ENCODE measurements at places on chromosomes 6 and 20. TPM values are rescaled to one million over a fixed set of nuclear protein-coding genes. Genes with fewer than 3 reads are reported as not detected.

GRCh38 chr6:77030929-77031674 is 432.2 kb downstream of the HTR1B start:
- DNase-seq = no peak

The DLK2 gene
- total RNA-seq = 1.2 TPM

The SLC22A16 gene
- total RNA-seq = 0.82 TPM

The LY86 gene
- 10.9 TPM for total RNA-seq

DNA sequence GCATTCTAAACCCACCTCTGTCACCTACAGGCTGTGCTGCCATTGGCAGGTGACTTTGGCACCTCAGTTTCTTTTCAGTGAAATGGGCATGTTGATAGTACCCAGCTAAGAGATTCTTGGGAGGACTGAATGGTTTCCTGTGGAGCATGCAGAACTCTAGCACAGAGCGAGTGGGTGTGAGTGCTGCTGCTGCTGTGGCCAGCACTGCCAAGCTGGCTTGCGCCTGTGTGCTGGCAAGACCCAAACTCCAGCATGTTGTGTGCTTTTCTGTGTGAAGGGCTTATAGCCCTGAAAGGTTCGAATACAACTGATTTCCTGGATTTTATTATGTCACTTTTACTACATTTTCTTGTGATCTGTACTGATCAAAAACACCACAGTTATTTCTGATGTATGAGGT is 78.1 kb upstream of the KIF25 start:
- no peak for DNase-seq

DNA sequence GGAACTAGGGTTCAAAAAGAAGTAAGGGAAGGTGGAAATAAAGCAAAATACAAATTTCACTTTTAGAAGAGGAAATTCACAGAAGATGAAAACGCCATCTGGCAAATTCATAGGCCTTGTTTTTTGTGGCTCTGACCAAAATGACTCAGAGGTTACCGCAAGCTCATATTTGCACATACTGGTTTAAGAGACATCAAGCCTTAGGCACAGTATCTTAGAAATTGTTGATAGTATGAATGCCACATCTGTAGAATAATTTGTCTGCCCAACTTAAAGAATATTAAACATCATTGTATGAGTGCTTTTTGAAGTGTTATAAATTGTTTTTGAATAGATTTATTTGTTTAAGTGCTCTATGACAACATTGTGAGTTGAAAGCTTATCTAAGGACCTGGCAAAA is 10.6 kb downstream of the TAAR1 start:
- DNase-seq = no peak

The SAPCD1 gene
- not detected for total RNA-seq

DNA sequence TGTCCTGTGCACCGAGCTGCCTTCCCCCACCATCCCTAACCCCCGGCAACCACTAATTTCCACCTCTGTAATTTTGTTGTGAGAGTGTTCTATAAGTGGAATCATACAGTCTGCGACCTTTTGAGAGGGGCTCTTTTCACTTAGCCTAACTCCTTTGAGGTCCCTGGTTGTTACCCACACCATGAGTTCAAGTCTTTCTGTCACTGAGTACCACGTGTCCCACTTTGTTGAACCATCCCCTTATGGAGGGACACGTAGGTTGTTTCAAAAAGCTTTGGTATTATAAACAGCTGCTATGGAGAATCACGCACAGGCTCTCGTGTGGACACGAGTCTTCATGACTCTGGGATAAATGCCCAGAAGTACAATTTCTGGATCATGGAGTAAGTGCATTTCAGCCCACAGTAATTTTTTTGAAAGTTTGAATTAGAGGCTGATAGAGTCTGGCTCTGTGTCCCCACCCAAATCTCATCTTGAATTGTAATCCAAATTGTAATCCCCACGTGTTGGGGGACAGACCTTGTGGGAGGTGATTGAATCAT is 9.5 kb downstream of the FAM209B start:
- no peak for DNase-seq

DNA sequence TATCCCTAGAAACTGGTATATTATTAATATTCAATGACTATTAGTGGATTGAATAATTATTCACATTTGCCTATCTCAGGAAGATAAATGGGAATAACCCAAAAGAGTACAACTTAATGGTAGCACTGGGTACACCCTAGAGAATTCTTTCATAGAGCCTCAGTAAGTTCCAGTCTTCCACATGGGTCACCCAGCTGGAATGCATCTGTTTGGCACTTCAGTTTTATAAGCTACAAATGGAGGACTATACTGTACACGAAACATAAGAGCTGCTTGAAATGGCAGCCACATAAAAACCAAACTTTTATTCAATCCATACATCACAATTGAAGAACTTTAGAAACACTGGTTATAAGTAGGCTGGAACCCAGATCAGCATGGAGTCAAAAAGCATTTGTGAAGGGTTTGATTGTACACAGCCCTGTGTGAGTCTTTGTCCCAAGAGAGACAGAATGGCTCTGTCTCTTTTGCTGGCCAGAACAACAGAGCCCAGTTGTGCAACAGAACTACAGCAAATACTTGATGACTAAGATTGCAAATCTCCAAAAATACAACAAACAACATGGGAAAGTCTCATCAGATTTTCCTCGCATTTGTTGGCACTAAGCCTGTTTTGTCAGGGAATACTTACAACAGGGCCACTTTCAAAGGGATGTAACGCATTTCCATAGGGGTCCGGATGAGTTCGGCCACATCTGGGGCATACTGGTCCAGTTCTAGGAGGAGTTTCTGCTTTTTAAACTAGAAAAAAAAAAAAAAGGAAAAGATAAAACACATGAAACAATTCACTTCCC is 39.5 kb downstream of the PIGU start:
- no peak for DNase-seq

DNA sequence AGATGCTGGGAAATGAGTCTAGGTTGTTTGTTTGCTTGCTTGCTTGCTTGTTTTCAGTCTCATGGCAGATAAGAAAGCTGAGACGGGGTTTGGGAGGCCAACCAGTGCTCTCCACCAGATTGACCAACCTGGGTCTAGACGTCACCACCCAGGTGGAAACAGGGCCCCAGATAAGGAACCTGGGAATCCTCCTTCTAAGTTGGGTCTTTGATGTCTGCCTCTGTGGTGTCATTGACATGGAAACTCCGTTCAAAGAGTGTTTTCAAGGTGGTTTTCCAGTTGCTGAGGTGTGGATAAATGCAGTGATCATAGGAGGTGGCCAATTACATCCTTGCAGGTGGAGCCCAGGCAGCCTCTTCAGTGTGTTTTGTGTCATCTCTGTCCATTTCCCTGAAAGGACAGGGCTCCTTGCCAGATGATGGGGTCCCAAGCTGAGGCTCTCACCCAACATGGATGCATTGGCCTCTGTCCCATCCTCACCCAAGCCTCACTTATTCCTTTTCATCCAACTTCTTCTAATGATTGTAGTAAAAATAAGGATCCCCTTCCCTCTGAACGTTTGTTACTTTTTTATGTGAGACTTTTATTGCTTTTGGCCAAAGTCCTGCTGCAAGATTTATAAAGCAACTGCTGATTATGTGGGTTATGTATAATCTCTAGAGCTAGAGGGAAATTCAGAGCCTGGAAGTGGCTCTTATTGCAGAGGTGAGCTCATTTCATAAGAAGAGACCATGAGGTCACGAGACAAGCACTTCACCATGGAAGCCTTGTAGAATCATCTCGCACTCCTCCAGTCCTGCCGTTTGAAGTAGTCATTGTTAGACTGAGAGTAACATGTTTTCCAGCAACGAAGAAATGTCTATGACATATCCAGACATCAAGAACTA is 32.0 kb upstream of the SYNDIG1 start:
- no peak for DNase-seq

- DNase-seq = no peak
Measured at GRCh38 chr20:2807019-2807418, 6.6 kb upstream of the CPXM1 start.

The OXT gene
- not detected for total RNA-seq

DNA sequence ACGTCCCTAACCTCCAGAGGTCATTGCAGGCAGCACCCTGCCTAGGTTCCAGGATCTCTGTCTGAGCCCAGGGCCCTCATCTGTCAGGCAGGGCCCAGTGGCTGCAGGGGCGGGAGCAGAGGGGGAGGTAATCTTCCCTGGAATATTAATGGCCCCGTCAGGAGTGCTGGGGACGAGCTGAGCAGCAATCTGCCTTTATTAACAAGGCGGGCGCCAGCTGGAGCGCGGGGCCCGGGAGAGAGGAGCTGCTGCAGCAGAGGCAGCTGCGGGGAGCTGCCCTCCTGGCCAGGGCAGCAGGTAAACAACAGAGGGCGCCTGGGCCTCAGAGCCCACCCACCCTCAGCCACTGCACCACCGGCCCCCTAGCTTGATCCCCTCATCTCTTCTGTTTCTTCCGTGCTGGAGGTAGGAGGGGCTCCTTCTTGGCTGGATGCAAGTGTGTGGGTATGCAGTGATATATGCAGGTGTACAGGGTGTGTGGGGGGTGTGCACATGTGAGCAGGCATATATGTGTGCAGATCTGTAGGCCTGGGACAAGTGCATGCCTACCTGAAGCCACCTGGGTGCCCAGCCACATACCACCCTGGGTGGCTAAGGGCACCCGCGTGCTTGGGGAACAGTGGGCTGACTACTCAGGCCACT is 131.8 kb upstream of the MLN start:
- no peak for DNase-seq

The SLC17A2 gene
- not detected for total RNA-seq

- no peak for DNase-seq
Measured at GRCh38 chr20:16393836-16394235, 179.4 kb downstream of the KIF16B start.

The ARMH2 gene
- 0.84 TPM for total RNA-seq

The NHLRC1 gene
- total RNA-seq = 0.74 TPM

- no peak for DNase-seq
Measured at GRCh38 chr6:30022189-30022588, 38.9 kb upstream of the POLR1H start.

GRCh38 chr6:111119571-111120329 is 32.4 kb downstream of the SLC16A10 start:
- no peak for DNase-seq

DNA sequence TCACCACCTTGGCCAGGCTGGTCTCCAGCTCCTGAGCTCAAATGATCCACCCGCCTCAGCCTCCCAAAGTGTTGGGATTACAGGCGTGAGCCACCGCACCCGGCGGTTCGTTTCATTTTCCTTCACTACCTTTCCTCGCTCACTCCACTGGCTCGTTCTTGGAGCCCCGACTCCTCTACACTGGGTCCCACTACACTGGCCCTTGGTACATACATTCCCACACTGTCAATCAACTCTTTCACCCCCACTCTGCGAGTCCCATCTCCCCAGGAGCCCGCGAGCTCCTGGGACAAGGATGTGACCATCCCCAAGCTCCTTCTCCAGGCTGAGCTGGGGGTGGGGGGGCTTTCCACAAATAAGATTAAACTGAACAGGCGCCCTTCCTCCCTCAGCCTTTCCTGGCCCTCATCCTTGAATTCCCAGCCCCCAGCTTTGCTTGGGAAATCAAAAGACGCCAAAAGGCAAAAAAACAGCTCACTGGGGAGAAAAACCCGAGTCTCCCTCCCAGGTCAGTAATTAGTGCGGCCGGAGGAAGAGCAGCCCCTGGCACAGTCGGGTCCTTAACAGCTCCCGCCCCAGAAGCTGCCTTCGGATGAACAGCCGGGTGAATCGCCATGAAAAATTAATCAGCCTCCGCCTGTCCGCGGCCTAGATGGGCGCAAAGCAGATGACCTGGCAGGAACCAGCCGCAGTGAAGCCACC is 42.8 kb upstream of the LY86 start:
- no peak for DNase-seq

The HLA-DRA gene
- total RNA-seq = 437 TPM

DNA sequence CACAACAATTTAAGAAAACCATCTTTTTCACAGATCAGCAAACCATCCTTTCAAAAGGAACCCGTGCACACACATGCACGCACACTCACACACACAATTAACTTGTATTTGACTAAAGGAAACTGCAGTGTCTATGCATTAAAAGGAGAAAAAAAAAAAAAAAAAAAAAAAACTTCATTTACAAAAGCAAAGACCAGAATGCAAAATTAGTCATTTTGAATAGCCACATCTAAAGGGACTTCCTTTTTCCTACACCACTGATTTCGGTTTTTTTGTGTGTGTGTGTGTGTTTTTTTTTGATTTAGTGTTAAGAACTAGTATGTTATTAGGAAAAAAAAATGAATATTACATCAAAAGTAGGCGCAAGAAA is 6.3 kb downstream of the ZMYND8 start:
- no peak for DNase-seq

The CLIC1 gene
- total RNA-seq = 393 TPM

GRCh38 chr6:35052694-35053565 is 88.2 kb downstream of the TCP11 start:
- DNase-seq = no peak

DNA sequence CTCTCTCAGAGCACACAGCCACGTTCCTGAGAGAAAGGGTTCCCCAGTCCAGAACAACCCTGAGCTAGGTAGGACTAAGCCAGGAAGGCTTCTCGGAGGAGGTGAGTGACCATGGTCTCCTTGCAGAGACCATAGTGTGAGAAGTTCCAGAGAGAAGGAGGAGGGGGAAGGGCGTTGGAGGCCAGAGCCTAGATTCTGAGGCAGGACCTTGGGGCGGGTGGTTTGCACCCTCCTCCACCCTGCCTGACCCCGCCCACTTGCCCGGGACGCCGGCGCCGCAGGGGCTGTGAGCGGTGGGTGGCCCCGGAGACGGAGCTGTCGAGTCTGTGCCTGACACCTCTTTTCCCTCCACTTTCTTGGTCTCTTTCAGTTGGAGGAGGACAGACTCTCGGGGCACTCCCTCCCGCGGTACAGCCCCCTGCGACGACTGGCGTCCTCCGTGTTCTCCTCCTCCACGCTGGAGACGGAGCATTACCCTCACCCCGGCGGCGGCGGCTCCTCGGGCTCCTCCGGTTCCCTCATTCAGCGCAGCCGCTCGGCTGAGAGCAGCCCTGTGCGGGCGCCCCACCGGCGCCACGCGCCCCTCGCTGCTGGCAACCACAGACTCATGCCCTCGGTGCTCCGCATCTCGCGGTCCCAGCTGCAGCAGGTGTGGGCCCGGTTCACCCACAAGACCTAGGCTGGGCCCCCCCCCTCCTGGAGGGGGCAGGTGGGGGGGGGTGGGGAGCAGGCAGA is 26.2 kb downstream of the TTBK1 start:
- no peak for DNase-seq

The SLC22A2 gene
- total RNA-seq = not detected

The SASH1 gene
- 196 TPM for total RNA-seq

- no peak for DNase-seq
Measured at GRCh38 chr20:34129518-34130162, 17.6 kb upstream of the EIF2S2 start.

The SLC17A1 gene
- total RNA-seq = not detected

DNA sequence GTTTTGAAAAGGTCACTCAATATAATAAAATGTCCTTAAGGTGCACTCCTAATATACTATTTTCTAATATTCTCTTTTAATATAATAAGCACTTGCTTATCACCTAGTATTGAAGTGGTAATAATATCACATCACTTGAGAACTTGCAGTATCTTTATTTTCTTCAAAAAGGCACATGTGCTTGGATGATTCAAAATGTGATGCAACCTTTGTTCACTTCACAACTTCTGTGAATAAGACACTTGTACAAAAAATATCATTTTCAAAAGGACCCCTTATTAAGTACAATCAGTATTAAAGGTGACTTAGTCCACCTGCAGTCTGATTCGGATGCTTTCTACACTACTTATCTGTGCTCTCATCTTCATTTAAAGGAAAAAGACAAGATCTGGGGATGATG is 3.4 kb downstream of the PRELID3B start:
- DNase-seq = no peak

All from omental fat pad (tissue), 4 donors.